ENCODE measurements at places on chromosomes 3 and 15.

DNA sequence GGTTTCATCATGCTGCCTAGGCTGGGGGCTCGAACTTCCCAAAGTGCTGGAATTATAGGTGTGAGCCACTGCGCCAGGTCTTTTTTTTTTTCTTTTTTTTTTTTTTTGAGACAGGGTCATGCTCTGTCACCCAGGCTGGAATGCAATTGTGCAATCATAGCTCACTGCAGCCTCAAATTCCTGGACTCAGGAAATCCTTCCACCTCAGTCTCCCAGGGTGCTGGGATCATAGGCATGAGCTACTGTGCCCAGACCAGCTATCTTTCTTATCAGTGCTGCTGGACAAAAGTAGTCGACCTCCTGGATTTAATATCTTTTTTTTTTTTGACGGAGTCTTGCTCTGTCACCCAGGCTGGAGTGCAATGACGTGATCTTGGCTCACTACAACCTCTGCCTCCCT, 60.8 kb downstream of the TFDP2 start:
- no peak for DNase-seq

GRCh38 chr3:11774296-11774877, 72.3 kb downstream of the TAMM41 start:
- peak; percentile 36 for DNase-seq

GRCh38 chr3:116153174-116153573, 292.1 kb downstream of the LSAMP start:
- no peak for DNase-seq

- DNase-seq: no peak
Observed at GRCh38 chr3:179404307-179404706, 47.0 kb downstream of the GNB4 start.

- DNase-seq: peak; percentile 24
Observed at GRCh38 chr3:107938143-107938542, 152.7 kb downstream of the CD47 start.

DNA sequence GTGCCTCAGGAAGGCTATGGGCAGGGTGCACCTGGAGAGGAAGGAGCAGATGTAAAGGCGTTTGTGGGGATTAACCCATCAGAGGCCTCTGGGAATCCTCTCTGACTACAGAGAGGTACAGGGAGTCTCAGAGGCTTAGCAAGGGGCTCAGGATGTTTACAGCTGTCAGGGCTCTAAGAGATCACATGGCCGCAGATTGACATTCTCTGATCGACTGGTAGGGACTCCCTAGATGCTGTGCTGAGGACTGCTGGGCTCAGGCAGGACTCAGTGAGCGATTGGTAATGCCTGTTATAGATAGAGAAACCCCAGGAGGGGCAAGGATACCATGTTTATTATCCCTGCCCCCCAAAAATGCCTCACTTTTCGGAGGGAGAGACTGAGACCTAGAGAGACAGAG, 103.5 kb downstream of the CORO2B start:
- DNase-seq: no peak
